Stomach (tissue), 19 donors: ENCODE measurements at places on chromosomes 2 and 18.
A peak's percentile ranks its signal among the peaks of the same experiment; 100 is the strongest.

- DNase-seq, result no peak
Measured at GRCh38 chr2:191869781-191870180, 22.9 kb upstream of the CAVIN2 start.

- no peak for DNase-seq
Measured at GRCh38 chr2:231486851-231487596, 22.7 kb upstream of the NCL start.

- DNase-seq, result no peak
Measured at GRCh38 chr2:30254685-30255001, 23.3 kb downstream of the LBH start.

- no peak for DNase-seq
Measured at GRCh38 chr2:179536185-179536584, 271.6 kb upstream of the SESTD1 start.

DNA sequence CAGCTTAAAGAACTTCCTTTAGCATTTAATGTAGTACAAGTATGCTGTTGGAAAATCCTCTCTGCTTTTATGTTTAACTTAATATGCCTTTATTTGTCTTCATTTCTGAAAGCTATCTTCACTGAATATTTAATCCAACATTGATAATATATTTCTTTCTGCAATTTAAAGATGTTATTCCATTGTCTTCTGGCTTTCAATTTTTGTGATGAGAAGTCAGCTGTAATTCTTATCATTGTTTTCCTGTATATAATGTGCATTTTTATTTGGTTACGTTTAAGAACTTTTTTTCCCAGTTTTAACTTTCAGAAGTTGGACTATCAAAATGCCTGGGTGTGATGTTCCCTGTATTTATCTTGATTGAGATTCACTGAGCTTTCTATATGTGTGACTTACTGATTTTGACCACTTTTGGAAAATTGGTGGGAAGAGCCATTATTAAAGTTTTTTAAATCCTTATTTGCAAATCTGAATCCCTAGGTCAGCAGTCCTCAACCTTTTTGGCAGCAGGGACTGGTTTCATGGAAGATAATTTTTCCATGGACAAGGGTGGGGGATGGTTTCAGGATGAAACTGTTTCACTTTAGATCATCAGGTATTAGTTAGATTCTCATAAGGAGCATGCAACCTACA is 241.0 kb downstream of the TNS1 start:
- DNase-seq, result no peak

GRCh38 chr2:38557981-38558380 is 44.7 kb downstream of the HNRNPLL start:
- DNase-seq, result no peak

DNA sequence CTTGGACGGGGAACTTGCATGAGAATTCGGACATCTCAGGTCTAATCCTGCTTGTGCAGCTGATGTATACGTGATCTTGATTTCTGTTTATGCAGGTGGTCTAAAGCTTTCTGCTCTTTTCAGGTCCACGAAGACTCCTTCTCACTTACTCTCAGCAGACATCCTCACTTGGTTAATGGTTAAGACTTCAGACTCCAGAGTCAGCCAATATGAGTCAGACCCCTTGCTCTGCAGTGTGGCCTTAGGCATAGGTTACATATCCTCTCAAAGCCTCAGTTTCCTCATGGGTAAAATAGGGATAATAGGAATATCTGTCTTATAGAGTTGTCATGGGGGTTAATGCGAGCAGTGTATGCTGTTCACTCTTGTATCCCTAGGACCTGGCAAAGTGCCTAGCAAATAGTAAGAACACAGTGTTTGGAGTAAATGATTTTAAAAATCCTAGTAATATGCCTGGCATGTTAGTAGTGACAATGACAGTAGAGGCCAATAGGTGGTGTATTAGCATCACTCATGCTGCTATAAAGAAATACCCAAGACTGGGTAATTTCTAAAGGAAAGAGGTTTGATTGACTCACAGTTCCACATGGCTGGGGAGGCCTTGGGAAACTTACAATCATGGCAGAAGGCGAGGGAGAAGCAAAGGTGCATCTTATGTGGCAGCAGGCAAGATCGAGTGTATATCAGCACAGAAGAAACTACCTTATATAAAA is 42.3 kb downstream of the XRCC5 start:
- DNase-seq, result no peak

GRCh38 chr2:156087875-156088274 is 244.6 kb downstream of the NR4A2 start:
- DNase-seq, result peak; percentile 20

- DNase-seq, result no peak
Measured at GRCh38 chr2:1496359-1496821, 83.1 kb downstream of the TPO start.

- DNase-seq, result no peak
Measured at GRCh38 chr2:239108459-239108858, 260.6 kb downstream of the TWIST2 start.

DNA sequence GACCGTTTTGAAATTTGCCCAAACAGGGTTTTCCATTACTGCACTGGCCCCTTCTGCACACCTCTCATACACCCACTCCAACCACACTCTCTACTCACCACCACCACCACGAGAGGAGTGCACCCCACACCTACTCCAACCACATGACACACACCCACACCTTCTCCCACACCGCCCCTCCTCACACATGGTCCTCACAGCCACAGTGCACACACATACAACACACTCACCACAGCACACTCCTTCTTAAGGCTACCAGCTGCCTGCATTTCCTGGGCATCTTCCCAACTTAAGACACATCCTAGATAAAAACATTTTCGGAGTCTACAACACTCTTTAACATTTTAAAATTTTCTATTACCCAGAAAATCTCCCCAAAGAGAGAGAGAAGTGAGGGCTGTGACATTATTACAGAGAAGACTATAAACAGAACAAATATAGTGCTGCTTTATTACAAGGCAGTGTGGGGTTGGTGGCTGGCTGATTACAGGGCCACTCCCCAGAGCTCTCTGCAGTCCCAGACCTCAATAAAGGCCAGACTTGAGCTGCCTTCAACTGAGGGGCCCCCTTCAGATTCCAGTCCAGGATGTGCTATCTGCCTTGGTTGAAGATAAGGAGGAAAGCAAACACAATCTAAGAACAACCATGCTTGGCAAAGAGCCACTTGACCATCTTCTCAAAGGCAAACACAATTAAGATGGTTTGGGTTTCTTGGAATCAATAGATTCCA is 36.1 kb downstream of the NHEJ1 start:
- DNase-seq, result no peak

DNA sequence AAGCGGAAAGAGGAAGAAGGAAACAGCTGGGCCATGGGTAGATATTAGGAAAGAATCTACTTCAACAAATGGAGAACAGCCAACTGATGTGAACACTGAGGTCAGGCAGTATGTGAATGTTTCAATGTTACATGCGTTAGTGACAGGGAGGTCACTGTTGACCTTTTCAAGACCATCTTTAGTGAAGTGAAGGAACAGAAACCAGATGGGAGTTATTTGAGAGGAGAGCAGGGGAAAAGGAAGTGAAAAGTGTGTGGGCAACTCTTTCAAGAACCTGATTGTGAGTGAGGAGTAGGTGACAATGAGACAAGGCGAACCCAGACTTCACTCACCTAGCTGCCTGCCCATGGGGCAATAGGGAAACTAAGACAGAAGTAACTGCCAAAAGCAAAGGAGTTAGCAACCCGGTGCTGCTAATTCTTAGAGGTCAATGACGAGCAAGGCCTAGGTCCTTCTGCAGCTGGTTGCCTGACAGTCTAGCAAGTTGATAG is 67.0 kb downstream of the SP3 start:
- no peak for DNase-seq

GRCh38 chr2:188629753-188630527 is 338.3 kb downstream of the GULP1 start:
- peak; percentile 52 for DNase-seq

DNA sequence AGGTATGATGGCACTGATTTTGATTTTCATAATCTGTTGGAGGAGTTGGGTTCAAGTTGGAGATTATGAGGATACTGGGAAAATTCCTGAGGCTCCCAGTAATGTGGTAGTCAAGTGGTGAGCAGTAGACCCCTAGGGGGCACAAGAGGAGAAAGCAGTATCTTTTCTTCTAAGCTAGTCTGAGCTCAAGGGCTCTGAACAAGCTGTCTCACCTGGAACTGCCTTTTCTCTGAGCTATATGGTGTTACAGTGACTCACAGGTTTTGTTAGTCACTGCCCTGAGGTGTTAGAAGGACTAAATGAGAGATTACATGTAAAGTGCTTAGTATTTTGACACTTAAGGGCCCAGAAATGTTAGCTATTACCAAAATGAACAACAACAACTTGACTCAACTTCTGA is 42.2 kb downstream of the CD302 start:
- DNase-seq, result peak; percentile 45

DNA sequence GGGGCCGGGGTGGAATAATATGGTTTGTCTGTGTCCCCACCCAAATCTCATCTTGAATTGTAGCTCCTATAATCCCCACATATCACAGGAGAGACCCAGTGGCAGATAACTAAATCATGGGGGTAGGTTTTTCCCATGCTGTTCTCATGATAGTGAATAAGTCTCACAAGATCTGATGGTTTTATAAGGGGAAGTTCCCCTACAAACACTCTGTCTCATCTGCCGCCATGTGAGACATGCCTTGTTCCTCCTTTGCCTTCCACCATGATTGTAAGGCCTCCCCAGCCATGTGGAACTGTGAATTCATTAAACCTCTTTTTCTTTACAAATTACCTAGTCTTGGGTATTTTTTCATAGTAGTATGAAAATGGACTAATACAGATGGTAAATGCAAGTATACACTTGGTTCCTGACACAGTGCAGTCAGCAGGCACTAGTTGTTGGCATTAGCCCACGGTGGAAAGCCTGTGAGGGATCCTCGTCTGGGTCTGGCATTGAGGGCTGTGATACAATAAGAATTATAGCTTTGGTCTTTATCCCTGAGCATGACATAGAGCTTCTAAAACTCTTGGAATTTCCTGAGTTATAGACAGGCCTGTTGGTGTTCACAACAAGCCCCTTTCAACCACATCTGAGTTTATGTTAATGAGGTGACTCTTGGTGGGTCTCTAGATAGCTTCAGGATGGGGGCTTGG is 135.8 kb downstream of the CABLES1 start:
- no peak for DNase-seq

DNA sequence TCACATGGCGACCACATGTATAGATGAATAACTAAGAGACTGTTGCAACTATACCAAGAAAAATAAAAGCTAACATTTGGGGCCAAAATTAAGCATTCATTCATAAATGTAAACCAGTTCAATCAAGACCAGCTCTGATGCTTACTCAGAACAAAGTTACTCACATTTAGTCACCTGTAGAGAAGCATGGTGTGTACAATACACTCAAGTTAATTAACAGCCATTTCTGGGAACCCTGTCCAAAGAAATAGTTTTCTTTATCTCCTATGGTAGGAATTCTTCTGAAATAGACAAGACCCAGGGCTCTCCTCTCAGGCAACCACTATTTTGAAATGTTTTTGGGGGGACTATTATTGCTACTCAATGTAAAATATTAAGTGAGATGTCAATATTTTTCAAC is 1.6 kb downstream of the SCN3A start:
- no peak for DNase-seq

DNA sequence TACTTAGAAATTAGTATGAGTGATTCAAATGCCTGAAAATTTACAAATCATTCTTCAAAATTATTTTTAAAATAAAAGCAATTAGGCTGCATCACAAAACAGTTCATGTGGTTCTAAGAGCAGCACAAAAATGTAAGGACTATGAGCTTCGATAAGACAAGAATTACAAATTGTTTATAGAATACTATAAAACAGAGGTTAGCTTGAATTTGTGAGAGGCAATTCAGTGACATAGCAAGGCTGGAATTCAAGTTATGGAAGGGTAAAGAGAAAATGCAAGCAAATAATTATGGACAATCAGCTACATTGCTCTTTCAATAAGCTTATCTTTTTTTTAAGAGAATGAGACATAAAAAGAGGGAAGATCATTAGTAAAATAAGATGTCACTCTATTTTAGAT is 7.1 kb upstream of the XIRP2 start:
- DNase-seq, result no peak

DNA sequence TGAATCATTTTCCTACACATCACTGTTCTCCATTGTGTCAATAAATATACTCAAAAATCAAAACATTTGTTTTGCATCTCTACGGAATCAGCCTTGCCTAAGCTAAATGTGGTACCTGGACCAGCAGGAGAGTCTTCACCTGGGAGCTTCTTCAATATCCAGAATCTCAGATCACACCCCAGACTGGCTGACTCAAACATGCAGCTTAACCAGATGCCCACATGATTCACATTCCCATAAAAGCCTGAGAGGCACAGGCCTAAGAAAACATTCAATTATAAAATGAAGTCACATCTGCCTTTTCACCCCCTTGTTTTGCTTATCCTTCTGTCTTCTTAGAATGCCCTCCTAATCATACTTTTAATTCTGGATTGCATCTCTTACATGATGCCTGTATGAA is 1045.5 kb upstream of the NXPH2 start:
- no peak for DNase-seq

- DNase-seq, result no peak
Measured at GRCh38 chr2:230863442-230864121, 1.2 kb upstream of the ITM2C start.

GRCh38 chr2:28152585-28153280 is 239.9 kb upstream of the FOSL2 start:
- DNase-seq, result no peak

DNA sequence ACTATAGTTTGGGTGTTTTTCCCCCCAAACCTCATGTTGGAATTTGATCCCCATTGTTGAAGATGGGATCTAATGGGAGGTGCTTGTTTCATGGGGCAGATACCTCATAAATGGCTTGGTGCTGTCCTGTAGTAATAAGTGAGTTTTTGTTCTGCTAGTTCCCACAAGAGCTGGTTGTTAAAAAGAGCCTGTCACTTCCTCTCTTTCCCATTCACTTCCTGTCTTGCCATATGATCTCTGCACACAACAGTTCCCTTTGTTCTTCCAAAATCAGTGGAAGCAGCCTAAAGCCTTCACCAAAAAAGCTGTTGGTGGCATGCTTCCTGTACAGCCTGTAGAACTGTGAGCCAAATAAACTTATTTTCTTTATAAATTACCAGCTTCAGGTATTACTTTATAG is 768.2 kb upstream of the VRK2 start:
- no peak for DNase-seq

DNA sequence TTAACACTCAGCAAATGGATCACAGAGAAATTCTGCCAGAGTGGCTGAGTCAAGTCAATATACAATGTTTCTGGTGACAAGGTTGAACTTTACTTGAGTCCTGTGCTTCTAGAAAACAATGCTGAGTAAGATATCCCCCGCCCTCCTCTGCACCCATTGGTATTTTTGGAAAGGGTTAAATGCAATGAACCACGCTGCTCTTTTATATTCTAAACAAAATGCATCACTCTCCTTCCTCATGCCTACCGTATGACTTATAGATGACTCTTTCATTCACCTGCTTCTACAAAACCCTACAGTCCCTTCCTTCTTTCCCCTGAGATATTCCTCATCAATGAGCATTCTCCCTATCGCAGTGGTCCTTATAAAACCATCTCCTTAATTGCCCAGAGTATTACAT is 168.8 kb downstream of the TXNL1 start:
- no peak for DNase-seq

- DNase-seq, result no peak
Measured at GRCh38 chr18:68564351-68564750, 150.6 kb downstream of the TMX3 start.

GRCh38 chr2:48883661-48884060 is 128.1 kb upstream of the LHCGR start:
- DNase-seq, result no peak

GRCh38 chr2:58916063-58916462 is 674.9 kb upstream of the FANCL start:
- DNase-seq, result no peak

GRCh38 chr2:56102098-56102497 is 81.7 kb upstream of the CCDC85A start:
- DNase-seq, result no peak
